ENCODE measurements at places on chromosomes 11 and 22.
A peak's percentile ranks its signal among the peaks of the same experiment; 100 is the strongest.

GRCh38 chr11:112255067-112255720 is 5.5 kb downstream of the PLET1 start:
- no peak for DNase-seq

- no peak for DNase-seq
These were observed 364.2 kb downstream of the TENM4 start for GRCh38 chr11:79076526-79077115.

GRCh38 chr11:44610186-44610955 is 44.9 kb downstream of the CD82 start:
- no peak for DNase-seq

GRCh38 chr11:69394869-69395246 is 86.6 kb upstream of the LINC01488 start:
- peak; percentile 27 for DNase-seq

GRCh38 chr22:36948273-36949225 is 35.1 kb downstream of the CSF2RB start:
- no peak for DNase-seq

- DNase-seq, result no peak
These were observed 465 bp downstream of the MAPK1 start for GRCh38 chr22:21866833-21867527.

DNA sequence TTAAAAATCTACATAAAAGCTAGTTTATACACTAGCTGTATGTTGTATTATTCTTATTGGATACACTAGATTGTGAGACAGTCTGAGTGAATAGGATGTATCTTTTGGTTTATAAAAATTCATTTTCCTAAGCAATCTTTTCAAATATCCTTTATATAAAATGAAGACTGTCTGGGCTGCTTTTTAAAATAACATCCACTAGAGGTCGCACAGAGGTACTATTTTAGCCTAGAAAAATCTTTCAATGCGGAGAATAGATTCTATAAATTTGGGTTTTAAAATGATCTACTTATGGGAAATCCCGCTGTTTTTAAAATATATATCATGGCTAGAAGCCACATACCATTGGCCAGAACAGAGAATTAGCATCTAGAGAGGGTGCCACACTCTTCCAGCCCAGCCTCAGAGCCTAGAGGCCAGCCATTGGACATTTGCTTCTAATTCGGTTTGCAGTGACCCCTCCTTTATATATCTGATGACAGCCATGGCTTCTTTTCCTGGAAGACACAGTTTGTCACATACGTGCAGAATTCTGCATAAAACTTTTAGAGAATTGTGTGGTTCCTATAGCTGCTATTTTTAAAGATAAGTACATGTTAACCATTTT is 7.3 kb downstream of the C11orf97 start:
- no peak for DNase-seq

DNA sequence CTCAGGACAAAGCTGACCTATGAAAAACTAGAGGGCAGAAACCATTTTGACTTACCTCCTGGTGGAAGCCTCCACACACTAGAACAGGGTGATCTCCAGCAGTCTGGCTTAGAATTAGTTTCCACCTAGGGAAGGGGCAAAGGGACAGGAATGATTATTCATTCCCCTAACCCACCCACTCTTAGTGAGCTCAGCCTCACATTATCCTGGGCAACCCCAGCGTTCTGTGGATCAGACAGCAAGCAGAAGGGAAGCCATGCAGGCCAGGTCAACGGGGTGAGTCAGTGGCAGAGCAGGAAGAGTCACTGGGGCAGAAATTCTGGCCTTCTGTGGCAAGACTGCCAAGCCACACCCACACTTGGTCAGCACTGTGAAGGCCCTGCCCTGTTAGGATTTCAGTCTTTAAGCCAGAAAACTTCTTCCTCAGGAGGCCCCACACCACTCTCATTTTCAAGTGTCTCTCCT is 10.5 kb downstream of the NUMA1 start:
- DNase-seq, result no peak

GRCh38 chr11:38718659-38719058 is 2120.6 kb upstream of the RAG2 start:
- DNase-seq, result no peak

DNA sequence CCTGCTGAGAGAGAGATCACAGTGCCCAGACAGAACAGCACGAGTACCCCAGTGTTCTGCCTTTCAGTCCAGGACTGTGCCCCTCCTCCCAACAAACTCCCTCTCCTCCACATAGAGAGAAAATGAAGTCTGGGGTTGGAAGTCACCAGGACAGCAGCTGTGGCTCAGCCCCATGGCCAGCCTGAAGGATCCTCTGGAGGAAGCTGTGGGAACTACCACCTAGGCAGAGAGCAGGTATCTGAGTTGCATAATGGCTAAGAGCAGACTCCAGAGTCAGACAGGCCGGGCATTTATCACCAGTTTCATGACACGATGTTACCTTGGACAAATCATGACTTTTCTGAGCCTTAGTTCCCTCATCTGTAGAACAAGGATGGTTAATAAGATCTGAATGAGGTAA is 61.2 kb upstream of the RRAS2 start:
- DNase-seq, result no peak

GRCh38 chr11:112298535-112298934 is 37.9 kb upstream of the PLET1 start:
- DNase-seq, result peak; percentile 12

DNA sequence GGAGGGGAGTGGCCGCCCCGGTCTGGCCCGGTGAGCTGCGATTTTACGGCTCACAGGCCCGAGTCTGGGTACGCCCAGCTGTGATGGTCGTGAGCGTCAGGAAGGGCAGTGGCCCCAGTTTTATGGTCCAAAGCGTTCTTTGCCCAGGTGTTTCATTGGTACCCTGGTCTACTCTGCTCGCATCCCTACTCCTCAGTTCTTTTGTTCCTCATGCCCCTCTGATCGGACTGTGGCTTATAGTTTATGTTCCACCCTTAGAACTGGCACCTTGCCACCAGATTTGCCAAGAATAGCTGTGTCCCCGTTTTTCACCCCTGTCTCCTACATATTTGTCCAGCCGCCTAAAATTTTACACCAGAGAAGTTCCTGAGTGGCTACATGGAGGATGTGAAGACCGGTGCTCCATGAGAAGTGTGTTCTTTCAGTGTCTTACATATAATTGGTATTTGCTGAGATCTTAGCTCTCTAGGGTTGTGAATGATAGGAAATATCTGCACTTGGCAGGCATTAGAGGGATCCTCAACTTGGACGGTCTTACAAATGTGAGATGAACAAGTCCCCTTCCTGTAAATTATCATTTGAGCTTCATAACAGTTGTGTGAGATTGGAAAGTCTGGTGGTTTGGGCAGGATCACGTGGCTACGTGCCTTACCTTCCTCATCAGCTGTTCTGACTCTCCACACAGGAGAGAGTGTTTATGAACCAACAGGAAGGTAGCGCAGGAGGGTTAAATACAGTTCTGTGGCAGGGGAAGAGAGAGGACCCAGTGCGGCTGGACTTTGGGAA is 1.1 kb downstream of the PANX1 start:
- DNase-seq, result no peak

- no peak for DNase-seq
These were observed 6.2 kb downstream of the KDM4F start for GRCh38 chr11:95055283-95055897.

GRCh38 chr11:101912823-101913284 is 2.0 kb upstream of the CEP126 start:
- no peak for DNase-seq

DNA sequence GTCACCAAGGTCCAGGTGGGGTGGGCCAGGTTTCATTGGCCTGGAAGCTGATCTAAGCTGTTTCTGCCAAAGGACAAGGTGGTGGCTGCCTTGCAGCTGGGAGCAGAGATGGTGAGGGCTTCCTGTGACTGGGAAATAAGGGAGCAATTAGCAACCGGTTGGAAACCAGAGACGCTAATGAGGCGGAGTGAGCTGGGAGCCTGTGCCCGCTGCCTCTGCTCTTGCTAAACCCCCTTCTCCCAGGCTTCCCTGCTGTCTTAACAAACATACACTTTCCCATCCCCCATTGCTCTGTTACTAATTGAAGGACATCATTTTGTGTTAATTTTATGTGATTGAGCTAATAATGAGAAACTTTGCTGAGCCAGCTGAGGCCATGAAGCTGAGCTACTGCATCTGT is 121.8 kb downstream of the INSC start:
- no peak for DNase-seq

DNA sequence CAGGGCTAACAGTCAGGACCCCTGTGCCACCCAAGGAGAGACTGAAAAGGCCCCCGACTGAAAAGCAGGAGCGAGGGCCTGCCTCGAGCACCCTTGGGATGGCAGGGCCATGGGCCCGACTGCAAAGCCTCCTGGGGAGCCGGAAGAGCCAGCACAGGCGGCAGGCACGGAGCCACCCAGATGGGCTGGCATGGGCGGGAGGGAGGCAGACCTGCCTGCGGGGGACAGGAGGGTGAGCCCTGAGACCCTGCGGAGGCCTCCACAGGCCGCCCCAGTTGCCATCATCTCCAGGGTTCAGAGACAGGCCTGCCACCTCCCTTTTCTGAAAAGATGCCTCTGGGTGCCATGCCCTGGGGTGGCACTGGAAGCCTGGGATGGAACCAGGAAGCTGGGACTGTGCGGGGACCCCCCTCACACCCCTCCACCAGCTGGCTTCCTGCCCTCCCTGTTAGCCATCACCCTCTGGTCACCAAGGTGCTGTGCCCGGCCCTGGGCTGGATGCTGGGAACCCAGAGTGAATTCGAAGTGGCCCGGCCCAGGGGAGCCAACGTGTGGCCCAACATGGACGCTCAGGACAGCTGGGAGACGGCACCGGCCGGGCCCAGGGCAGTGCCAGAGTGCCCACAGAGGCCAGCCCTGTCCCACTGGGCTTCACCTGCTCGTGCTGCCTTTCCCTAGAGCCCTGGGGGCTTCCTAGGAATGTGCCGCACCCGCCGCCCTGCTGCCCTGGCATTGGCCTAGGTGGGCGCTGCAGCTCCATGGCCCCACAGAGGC is 13.8 kb downstream of the TSPAN32 start:
- no peak for DNase-seq

DNA sequence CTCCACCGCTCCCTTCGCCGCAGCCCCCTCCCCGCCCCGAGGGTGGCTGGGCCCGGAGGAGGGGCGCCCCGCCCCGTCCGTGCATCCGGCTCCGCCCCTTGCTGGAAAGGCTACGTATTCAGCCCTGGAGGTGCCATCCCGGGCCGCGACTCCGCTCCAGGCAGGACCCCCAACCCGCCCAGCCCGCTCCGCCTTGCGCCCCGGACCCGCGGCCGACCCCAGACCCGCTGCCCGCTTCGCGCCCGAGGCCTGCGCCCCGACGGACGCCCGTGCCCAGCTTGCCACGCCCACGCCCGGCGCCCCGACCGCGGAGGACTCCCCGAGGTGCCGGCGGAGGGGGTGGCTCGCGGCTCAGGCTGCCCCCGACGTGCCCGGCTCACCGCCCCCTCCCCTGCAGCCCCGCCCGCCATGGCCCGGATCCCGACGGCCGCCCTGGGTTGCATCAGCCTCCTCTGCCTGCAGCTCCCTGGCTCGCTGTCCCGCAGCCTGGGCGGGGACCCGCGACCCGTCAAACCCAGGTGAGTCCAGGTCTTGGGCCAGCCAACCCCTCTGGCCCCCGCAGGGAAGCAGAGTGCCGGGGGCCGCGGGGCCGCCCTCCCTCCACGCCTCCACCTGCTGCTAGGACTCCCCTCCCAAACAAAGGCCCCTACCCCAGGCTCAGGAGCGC is at the start of gene ADM2:
Gene ADM2 (plus strand): TSS at position 104 of the 667 bp plus-strand sequence. CDS start 305 bp downstream, at position 409.
- DNase-seq, result no peak

DNA sequence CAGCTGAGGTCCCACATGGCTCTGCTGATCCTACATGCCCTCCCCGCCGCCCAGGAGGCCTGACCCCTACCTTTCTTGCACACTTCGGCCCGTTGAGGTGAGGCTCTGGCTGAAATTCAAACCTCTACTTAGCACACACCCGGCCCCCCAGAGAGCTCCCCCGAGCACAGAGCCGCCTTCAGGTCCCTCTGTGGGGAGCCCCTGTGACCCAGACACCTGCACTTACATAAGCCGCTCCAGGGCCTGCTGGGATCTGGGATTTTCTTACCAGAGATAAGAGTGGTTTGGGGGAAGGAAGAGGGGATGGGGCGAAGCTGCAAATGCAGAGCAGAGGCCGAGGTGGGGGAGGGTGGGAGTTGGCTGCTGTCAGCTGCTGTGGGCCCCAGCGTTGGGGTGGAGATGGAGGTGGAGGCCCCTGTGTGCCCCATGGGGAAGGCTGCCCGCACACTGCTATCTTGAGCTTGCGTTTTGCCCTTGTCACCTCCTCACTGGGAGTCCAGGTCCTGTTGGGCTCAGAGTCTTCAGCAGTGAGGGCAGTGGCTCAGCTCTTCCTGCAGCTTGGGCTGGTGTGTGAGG is 30.6 kb downstream of the CAPN1 start:
- no peak for DNase-seq

DNA sequence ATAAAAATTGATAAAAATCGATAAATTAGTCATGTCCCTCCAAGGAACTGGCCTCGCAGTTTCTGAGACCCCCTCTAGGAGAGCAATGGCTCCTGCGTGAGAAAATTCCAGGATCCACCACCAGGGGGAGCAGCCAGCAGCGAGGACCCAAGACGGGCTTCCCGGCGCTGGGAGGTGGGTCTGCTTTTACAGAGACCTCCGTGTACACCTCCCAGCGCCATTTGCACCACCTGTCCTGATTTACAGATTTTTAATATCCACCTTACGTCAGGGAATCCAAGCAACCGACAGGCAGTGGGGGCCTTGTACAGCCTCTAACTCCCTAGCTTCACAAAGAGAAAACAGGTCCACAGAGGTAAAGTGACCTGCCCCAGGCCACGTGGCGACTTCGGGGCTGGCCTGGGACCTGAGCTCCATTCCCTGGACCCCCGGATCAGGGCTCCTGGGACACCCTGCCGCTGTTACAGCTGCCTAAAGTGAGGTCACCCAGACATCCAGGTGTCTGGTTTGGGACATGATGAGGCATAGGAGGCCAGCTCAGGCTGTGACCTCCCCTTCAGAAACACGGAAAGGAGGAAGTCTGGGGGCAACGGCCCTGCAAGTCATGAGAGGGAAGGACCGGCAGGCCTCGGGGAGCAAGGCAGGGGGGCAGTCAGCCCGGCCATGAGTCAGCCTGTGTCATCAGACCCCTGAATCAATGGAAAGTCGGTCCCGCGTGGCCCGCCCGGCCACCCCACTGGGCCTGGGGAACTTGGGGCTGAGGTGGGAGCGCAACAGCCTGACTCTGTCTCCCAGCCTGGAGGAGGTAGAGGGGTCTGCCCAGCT is 3.5 kb downstream of the OSM start:
- DNase-seq, result peak; percentile 45

DNA sequence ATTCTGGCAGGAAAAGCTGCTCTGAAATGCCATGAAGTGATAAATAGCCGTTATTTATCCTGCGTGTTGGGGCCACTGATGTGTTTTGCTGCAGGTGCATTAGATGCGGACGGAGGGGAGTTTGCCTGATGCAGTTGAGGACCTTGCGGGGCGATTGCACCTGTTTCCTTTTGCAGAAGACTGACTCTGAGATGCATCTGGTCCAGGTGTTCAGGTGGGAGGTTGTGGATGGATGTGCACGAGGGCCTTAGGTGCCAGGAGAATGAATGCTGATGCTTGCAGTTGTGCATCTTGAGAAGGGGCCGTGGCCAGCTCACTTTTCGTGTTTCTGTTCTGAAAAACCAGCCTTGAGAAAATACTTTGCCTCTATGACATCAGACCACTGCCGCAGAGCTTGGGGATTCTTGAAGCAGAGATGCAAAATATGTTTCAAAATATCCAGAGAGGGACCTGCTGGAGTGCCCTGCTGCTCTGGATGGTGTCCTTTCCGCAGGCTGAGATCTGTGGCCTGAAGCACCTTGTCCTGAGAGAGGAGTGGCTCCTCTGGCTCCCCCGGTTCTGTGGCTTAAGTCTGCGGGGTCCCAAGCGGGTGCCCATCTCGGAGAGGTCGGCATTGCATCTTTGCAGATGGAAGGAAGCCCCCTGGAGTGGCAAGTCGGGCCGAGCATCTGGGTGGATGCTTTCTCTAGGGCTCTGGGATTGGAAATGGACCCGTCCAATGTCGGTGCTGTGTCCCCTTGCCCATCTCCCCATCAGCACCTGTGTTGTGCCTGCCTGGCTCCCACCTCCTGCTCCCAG is 1031.1 kb downstream of the TBC1D22A start:
- no peak for DNase-seq
